Activated naive CD8-positive, alpha-beta T cell treated with anti-CD3 and anti-CD28 coated beads, Interleukin-2, amount 10 ng/mL, durations not matched to agents 7 days and 5 days (primary cell): ENCODE measurements at places on chromosomes 16 and 17. TPM values are rescaled to one million over a fixed set of nuclear protein-coding genes. Genes with fewer than 3 reads are reported as not detected.

GRCh38 chr17:47686276-47686635 lies 7.7 kb upstream of the TBKBP1 start:
- no peak for DNase-seq

- DNase-seq: no peak
Measured at GRCh38 chr17:50918071-50918932, 52.1 kb upstream of the TOB1 start.

- DNase-seq: peak; percentile 37
Measured at GRCh38 chr16:89190150-89190958, 10.0 kb downstream of the SLC22A31 start.

DNA sequence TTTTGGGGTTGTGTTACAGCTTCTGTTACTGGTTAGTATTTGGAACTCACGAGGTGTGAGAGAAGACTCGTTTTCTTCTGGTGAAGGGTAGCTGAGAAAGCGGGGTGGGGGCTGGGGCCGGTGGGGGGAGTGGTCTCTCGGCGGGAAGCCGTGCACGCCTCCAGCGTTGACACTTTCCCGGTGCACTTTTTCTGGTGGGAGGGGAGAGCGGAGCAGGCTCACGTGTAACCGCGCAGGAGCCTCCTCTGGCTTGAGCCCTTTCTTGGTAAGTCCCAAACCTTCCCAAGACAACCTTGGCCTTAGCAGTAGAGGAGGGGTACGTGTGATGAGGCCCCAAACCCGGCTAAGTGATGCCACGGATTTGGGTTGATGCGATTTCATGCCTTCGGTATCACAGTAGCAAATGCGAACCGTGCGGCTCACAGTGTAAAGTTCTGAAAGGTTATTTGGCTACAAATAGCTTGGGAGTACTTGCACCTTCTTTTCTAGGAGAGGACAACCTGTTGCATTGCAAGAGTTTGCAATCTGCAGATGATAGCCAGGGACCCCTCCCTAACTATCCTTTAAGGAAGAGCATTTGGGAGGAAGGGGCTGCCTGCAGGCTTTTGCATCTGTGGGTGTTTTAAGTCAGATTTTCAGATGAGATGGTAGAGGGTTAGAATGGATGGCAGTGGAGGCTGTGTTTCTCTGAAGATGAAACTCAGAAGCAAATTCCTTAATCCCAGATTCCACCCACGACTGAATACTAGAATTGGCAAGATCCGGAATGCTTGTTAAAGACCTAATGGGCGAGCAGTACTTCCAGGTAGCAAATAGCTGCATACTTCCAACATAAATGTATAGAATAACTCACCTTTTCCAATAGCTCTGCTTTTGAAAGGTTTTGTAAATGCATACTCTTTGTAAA lies 1.5 kb downstream of the HLF start:
- DNase-seq: no peak

GRCh38 chr16:8567355-8568230 lies 22.7 kb downstream of the TMEM114 start:
- DNase-seq: peak; percentile 75

- DNase-seq: no peak
Measured at GRCh38 chr17:73711184-73711583, 66.9 kb upstream of the SDK2 start.

DNA sequence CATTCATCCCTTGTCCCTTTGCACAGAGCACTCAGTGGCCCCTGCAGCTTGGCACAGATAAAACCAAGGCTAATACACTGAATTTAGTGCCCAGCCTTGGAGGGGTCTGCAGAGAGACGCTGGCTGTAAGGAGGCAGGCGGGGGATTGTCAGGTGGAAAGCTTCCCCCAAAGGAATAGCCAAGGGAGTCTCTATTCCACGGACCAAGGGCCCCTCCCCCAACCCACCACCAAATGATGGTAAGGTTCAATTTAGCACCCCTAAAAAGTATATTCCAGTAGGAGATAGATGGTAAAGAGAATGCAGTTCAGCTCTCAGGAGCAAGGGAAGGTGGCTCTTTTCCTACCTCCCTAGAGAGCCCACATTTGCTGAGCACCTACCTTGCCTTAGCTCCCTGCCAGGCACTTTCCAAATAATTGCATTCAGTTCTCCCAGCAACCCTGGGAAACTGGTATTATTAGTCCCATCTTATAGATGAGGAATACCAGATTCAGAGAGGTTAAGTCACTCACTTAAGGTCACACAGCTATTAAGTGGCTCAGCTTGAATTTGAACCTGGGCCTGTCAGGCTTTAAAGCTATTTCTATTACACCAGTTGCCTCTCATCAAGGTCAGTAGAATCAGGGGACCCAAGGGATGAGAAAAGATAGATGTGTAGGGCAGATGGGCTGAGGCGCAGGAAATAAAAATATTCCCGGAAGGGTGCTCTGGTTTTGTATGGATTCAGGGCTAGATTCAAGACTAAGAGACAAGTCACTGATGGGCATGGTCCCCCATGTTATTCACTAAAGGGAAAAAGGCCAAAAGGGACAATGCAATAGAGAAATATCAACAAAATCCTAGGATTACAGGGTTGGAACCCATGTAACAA lies 20.0 kb upstream of the ZFHX3 start:
- DNase-seq: no peak

LLGL2 gene
- total RNA-seq: 37.2 TPM

CES3 gene
- total RNA-seq: 8.3 TPM

CD7 gene
- 286 TPM for total RNA-seq

KRTAP4-4 gene
- total RNA-seq: not detected

TEX19 gene
- not detected for total RNA-seq
